ENCODE measurements at places on chromosomes 6 and 20. TPM values are rescaled to one million over a fixed set of nuclear protein-coding genes. Genes with fewer than 3 reads are reported as not detected.

DYNLT2 gene
- 0.39 TPM for total RNA-seq

MMP24 gene
- total RNA-seq: 0.98 TPM

GPX5 gene
- not detected for total RNA-seq

WFDC5 gene
- not detected for total RNA-seq

LY6G6C gene
- not detected for total RNA-seq

Measured in smooth muscle cell of the pulmonary artery (primary cell).